ENCODE measurements at places on chromosomes 4 and X.

- no peak for DNase-seq
These were observed 51.4 kb downstream of the SORCS2 start for GRCh38 chr4:7243609-7244330.

- peak; percentile 33 for DNase-seq
These were observed 8.3 kb downstream of the SPATA18 start for GRCh38 chr4:52059372-52059771.

DNA sequence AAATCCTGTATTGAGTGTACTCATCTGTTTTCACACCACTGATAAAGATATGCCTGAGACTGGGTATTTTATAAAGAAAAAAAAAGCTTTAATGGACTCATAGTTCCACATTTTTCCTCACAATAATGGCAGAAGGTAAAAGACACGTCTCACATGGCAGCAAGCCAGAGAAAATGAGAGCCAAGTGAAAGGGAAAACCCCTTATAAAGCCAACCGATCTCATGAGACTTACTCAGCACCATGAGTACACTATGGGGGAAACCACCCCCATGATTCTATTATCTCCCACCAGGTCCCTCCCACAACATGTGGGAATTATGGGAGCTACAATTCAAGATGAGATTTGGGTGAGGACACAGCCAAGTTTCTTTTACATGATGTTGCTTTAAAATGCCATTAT is 171.9 kb downstream of the GALNTL6 start:
- no peak for DNase-seq

DNA sequence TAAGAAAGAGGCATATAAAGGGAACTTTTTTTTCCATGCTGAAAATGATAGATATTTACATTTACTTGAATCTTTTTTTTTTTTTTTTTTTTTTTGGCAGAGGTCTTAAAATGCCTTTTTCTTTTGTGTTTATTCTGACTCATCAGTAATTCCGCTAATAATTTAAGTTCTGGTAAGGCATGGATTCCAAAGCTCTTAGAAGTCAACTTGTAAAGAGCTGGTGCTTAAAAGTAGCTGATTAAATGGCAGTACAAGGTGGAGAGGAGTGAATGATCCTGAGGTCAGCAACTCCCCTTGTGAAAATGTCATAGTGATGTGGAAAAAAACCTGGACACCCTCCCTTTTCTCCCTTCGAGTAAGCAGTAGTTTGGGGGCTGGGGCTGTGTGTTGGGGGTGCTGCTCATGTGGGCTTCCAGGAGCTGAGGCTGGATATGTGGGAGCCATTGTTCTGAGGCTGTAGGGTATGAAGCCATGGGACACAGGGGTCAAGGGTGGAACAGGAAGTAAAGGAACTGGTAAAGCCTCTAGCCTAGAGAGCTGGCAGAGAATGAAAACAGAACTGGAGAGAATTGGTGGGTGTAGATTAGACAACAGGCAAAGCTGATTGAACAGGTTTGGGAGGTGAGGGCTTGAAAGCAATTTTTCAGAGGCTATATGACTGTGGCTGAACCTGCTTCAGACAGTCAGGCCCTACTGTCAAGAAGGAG is 41.0 kb upstream of the PITX2 start:
- DNase-seq, result no peak

- DNase-seq, result no peak
These were observed 13.9 kb upstream of the PCDH19 start for GRCh38 chrX:100424012-100424411.

DNA sequence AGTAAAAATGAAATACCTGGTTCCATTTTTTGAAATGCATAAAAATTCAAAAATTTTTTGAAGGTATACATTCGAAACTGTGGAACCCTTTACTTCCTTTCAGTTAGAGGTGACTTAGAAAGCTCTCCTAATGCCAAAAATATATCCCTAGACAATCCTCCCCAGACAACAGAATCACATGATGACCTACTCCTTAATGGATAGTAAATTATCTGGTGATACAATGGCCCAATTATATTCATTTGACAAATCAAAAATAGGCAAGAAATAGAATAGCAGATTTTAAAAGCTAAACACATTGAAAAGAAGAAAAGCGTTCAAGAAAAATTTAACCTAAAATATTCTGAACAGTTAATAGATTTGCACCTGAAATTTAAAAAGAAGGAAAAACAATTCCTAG is 3.5 kb upstream of the UGT2A2 start:
- no peak for DNase-seq

DNA sequence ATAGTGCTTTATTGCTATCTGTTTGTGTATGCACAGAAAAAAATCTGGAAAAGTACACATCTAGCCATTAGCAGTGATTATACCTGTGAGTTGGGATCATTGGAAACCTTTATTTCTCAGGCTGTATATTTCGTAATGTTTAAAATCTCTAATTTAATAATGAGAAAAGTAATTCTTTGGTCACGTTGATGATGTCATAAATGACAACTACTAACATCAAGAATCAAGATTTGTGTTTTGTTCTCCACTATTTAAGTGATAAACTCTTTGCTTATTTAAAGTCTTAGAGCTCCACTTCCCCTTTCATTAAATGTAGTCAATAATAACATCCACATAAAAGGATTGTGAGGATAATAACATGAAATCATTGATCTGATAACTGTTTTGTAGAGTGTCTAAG is 126.2 kb downstream of the TMA16 start:
- no peak for DNase-seq
